ENCODE measurements at places on chromosomes 7 and 10. TPM values are rescaled to one million over a fixed set of nuclear protein-coding genes. Genes with fewer than 3 reads are reported as not detected.

FOXP2 gene
- 17.6 TPM for total RNA-seq

PAX4 gene
- total RNA-seq = not detected

TEX47 gene
- not detected for total RNA-seq

SPDYE3 gene
- total RNA-seq = not detected

DNA sequence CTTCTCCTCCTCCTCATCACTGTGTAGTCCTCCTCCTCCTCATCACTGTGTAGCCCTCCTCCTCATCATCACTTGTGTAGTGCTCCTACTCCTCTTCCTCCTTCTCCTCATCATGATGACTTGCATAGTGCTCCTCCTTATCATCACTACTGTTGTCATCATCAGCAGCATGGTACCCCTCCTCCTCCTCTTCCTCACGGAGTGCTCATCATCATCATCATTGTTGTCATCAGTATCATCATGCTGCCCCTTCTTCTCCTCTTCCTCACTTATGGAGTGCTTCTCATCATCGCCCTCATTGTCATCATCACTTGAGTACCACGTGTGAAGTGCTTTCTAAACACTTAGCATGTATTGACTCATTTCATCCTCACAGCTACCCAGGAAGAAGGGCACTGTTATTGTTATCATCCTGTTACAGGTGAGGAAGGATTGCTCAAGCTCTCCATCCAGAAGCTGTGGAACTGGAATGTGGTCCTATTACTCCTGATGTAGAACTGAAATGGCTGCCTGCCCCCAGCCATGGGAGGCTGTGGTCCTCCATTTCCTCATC is 122.8 kb upstream of the SHH start:
- no peak overlapping the region for H3K4me3 ChIP-seq
- H3K4me1 ChIP-seq = no peaks in the 10 kb centered on the region
- H3K27me3 ChIP-seq = no peaks in the 10 kb centered on the region

DNA sequence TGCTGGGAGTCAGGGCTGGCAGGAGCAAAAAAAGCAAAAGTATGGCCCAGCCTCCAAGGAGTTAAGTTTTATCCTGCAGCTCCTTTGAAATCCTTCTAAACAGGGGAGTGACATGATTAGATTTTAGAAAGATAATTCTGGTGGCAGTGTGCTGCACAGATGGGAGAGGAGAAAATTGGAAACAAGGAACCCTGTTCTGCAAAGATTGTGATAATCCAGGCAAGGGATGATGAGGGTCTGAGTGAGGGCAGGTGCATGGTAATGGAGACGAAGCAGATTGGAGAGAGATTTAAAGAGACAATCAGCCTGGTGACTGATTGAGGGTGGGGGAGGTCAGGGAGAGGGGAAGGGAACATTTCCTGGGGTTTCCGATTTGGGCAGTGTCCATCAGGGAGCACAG is 444.7 kb upstream of the PODXL start:
- no peaks in the 10 kb centered on the region for H3K27me3 ChIP-seq
- H3K4me1 ChIP-seq = peaks cover 6% of the 10 kb centered on the region
- H3K27ac ChIP-seq = no peak overlapping the region
- no peak overlapping the region for H3K4me3 ChIP-seq

GRCh38 chr7:36854652-36855051 is 130.4 kb upstream of the AOAH start:
- no peak overlapping the region for H3K4me3 ChIP-seq
- no peaks in the 10 kb centered on the region for H3K27me3 ChIP-seq
- H3K27ac ChIP-seq = no peak overlapping the region
- no peaks in the 10 kb centered on the region for H3K4me1 ChIP-seq
- peaks cover 5% of the 10 kb centered on the region for H3K36me3 ChIP-seq
- no peak for DNase-seq

DNA sequence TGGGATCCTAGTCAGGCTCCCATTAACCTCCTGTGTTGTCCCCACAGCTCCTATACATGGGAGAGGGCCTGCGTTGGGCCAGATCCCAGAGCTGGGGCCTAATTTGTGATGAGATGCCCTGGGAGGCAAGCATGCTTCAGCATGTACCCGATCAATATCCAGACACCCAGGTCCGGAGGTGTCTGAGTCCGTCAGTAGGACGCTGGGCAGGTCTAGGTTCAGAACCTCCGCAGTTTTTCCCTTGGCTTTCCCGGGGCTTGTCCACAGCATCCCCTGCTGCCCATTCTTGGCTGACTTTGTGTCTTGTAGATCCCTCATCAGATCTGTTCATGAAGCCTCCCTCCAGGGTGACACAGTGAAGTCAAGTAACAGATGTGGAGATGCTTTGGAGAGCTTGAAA is 32.7 kb upstream of the RBAK start:
- H3K36me3 ChIP-seq = peaks cover 10% of the 10 kb centered on the region
- no peak for DNase-seq
- H3K27ac ChIP-seq = no peak overlapping the region

DNA sequence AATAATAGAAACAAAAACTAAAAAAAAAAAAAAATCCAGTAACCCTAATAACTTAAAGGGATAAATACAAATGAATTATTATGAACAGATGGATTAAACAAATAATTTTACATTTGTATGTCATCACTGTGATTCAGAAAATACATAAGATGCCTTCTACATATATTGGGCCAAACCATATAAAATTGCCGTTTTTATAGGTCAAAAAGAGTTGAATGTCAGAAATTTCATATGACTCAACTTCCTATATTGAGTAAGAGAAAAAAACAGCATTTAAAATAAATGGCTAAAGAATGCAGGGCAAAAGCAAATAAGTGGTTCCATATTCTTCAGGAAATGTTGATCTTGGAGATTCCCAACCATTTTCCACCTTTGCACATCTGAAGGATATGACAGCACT is 9.4 kb downstream of the SLC35B4 start:
- H3K27ac ChIP-seq = no peak overlapping the region
- no peak for DNase-seq
- no peaks in the 10 kb centered on the region for H3K27me3 ChIP-seq
- no peaks in the 10 kb centered on the region for H3K36me3 ChIP-seq
- H3K4me3 ChIP-seq = no peak overlapping the region
- no peaks in the 10 kb centered on the region for H3K4me1 ChIP-seq

DNA sequence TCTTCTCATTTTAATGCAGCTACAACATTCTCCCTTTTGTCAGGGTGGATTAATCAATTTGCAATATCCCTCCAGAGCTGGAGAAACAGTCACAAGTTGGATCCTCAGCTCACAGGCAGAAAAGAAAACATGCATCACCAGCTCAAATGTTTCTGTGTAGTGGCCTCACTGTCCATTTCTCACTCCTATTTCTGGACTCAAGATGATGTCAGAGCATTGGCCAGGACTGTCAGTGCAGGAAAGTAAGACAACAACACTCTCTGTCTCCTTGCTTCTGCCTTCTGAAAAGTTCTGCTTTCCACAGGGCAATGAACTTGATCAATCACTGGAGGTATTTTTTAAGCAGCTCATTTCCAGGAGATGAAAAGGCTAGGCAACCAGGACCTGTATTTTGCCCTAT is 8.2 kb upstream of the SVIL start:
- no peak overlapping the region for H3K4me3 ChIP-seq
- no peaks in the 10 kb centered on the region for H3K36me3 ChIP-seq
- H3K4me1 ChIP-seq = peaks cover 80% of the 10 kb centered on the region
- peak overlapping the region; percentile 79 for H3K27ac ChIP-seq
- no peaks in the 10 kb centered on the region for H3K27me3 ChIP-seq
- no peak for DNase-seq

DNA sequence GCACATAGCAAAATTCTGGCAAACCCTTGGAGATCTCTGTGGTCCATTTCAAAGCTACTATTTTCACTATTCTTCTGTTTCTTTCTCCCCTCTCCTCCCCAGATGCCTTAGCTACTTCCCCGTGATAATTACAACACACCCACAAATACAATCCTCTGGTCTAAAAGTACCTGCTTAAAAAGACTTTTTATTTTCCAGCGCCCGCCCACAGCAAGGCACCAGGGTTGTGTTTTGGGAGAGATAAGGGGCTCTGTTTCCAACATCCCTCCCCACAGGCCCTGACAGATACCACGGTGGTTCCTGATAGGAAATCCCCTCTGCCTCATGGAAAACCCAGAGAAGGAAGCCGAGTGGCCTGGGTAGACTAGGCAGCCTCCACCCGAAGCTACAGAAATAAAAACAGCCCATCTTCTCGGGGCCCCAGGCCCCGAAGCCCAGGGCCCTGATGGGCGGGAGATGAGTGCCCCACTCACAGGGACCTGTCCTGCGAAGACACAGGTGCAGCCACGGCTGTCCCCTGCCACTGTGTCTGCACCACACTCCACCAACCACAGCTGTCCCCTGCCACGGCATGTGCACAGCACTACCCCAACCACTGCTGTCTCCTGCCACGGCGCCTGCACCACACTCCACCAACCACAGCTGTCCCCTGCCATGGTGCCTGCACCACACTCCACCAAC is 19.7 kb downstream of the CALML5 start:
- no peak overlapping the region for H3K27ac ChIP-seq
- H3K4me3 ChIP-seq = no peak overlapping the region
- H3K4me1 ChIP-seq = no peaks in the 10 kb centered on the region

- H3K36me3 ChIP-seq = no peaks in the 10 kb centered on the region
- no peaks in the 10 kb centered on the region for H3K27me3 ChIP-seq
- no peak overlapping the region for H3K27ac ChIP-seq
- no peak overlapping the region for H3K4me3 ChIP-seq
Observed at GRCh38 chr10:88793712-88794299, 8.7 kb upstream of the LIPM start.

DNA sequence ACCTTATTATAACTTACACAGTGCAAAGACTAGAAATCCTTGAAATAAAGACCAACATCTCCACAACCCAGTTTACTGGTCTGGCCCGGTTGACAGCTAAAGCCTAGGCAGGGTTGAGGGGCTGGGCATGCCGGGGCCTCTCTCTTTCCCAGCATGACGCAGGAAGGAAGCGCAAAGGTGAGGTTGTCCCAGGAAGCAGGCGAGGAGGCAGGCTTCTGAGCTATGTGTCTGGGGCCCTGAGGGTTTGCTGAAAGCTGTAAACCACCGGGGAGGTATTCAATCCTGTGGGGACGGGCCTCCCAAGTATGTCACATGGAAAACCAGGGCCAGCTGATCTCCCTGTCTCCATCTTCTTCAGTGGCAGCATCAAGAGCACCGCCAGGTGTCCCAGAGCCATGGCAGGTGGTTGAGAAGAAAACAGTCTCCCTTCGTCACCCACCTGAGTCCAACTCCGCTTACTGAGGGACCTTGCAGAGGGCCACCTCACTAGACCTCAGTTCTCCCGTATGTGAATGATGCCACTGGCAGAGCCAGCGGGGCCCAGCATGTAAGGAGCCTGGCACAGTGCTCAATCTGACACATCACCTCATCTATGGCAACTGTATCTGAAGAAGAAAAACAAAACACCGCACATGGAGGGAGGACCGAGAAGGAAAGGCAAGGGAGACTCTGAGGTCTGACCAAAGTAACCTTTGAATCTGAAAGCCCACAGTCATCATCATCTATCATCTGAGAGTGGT is 49.5 kb downstream of the FAM53B start:
- no peaks in the 10 kb centered on the region for H3K27me3 ChIP-seq
- no peak for DNase-seq
- peaks cover 9% of the 10 kb centered on the region for H3K36me3 ChIP-seq
- no peak overlapping the region for H3K27ac ChIP-seq
- H3K4me1 ChIP-seq = no peaks in the 10 kb centered on the region

- DNase-seq = no peak
- no peaks in the 10 kb centered on the region for H3K4me1 ChIP-seq
- H3K27ac ChIP-seq = no peak overlapping the region
Observed at GRCh38 chr10:718143-718700, 28.8 kb upstream of the DIP2C start.

DNA sequence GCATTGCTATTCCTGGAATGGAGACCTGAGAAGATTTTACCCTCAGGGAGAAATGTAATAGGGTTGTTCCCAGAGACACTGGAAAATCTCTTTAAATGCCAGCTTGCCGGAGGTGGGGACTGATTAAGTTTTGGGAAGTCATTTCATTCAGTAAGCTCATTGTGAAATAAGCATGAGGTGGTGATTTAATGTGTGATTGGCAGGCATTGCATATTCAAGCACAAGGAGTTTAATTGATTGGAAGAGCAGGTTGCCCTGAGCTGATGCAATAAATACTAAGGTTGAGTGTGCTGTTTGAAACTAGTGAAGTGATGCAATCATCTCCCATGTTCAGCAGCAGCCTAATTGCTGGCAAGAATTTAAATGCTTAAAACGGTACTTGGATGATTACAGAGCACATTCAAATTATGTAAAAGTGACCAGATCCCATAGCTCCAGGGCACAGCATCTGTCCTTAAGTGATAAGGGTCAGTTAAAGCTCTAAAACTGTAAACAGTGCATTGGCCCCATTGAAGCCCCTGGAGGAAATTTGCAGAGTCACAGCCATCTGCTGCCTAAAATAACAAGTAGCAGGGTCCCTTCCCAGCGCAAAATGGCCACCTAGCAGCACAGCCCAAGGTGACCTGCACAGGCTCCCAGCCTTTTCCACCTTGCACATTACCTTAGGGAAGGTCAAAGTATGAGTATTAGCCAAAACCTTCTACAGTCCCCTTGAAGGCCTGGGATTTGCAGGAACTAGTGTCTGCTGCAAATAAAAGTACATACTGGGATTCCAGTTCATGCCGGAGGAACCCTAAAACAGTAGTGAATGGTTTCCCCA is 92.1 kb downstream of the CCDC71L start:
- H3K27ac ChIP-seq = no peak overlapping the region
- H3K27me3 ChIP-seq = no peaks in the 10 kb centered on the region

DNA sequence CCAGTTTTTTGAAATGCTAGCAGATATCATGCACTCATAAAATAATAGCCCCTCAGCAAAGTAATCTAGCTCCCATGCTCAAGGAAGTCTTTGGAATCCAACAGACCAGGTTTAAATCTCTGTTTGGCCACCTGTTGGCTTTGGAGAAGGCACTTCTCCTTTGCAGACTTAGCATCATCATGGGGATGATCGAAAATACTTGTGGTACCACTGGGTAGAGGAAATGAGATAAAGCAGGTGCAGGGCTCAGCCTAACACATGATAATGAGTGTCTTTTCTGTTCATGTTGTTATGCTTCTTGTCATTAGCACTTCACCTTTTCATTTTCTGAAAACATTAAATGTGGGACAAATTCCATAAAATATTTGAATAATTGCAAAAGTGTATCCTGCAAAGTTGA is 67.4 kb downstream of the LRRC18 start:
- H3K4me1 ChIP-seq = no peaks in the 10 kb centered on the region
- H3K36me3 ChIP-seq = no peaks in the 10 kb centered on the region
- H3K4me3 ChIP-seq = no peak overlapping the region
- H3K27ac ChIP-seq = no peak overlapping the region
- no peak for DNase-seq
- no peaks in the 10 kb centered on the region for H3K27me3 ChIP-seq

DNA sequence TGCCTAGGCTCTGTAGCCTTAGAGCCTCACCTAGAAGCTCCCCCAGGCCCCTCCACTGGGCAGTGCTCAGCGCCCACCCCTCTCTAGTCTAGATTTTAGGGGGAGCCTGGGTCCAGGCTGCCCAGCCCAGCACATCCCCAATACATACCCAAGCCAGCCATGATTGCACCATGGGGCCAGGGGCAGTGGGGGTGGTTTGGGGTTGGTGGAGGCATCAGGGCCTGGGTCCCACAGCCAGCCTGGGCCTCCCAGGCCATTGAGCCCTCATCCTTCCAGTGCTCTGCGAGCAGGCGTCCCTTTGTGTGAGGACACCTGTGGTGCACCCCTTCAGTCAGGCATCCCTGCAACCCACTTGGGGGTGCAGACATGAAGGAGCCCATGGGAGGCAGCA is 76.9 kb upstream of the RET start:
- H3K4me3 ChIP-seq = no peak overlapping the region
- H3K27me3 ChIP-seq = no peaks in the 10 kb centered on the region

- no peak overlapping the region for H3K27ac ChIP-seq
- H3K27me3 ChIP-seq = no peaks in the 10 kb centered on the region
- H3K4me3 ChIP-seq = no peak overlapping the region
- H3K36me3 ChIP-seq = no peaks in the 10 kb centered on the region
- peaks cover 25% of the 10 kb centered on the region for H3K4me1 ChIP-seq
Observed at GRCh38 chr10:99784016-99784726, 1.7 kb downstream of the ABCC2 start.

GRCh38 chr7:134637934-134638719 is 8.5 kb upstream of the BPGM start:
- H3K4me1 ChIP-seq = no peaks in the 10 kb centered on the region
- H3K36me3 ChIP-seq = no peaks in the 10 kb centered on the region
- no peak overlapping the region for H3K4me3 ChIP-seq

Data from thoracic aorta (tissue), 2 donors.